RPMI7951 (cell line): ENCODE measurements at places on chromosomes 1 and 21. TPM values are rescaled to one million over a fixed set of nuclear protein-coding genes. Genes with fewer than 3 reads are reported as not detected.

DNA sequence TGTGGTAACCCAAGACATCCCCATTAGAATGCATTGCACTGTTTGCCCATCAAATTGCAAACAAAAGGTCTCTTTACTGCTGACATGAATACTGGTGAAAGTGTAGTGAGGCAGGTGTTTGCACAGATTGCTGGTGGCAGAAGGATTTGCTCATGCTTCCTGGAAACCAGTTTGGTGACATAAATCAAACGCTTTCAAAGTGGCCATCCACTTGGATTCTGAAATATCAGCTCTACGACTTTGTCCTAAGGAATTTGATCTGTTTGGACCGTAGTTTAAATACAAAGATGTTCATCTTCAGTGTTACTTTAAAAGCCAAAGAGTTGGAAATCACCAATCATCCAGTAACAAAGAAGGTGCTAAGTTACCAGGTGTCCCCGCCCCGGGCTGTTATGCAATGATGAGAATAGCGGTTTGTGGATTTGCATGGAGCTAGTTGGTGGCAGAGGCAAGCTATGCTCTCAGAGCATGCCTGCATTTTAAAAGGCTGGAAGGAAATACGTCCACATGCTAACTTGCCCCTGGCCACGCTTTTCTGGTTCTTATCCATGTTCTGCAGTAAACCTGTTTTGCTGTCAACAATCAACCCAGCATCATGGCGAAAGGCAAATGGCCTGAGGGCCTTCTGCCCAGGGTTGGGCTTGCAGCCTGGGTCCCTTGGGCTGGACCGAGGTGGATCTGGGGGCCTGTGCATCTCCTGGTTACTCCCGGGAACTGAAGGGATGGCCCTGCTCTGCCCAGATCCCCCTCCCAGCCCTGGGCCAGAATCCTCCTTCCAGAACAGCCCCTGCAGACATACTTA lies 49.2 kb downstream of the UMODL1 start:
- DNase-seq, result no peak

GRCh38 chr1:25006770-25007169 lies 76.7 kb upstream of the RUNX3 start:
- peak; percentile 34 for DNase-seq

GRCh38 chr1:162772571-162773154 lies 17.8 kb upstream of the HSD17B7 start:
- peak; percentile 15 for DNase-seq

DNA sequence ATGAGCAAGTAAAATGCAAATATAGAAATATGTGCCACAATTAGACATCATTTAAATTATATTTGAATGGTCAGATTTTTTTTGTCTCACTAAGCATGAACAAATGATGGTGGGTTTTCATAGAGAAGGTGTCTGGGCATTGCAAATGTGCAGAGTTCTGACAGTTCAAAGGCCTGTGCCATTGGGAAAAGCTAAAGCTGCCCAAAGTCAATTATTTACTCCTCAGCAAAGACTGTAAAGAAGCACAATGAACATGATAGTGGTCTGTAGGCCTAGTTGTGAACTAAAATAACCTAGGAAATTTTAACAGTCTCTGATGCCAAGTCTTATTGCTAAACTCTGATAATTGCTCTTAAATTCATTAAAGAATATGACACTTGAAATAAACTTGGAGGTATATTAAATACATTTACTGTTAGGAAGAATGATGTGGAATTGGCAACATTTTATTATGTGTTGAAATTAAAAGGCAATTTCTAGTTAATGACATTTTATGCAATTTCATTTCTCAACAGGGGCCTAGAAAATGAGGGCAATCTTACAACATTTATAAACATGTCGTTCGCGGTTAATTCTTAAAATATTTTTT lies 874.3 kb upstream of the ADAMTS5 start:
- no peak for DNase-seq

DNA sequence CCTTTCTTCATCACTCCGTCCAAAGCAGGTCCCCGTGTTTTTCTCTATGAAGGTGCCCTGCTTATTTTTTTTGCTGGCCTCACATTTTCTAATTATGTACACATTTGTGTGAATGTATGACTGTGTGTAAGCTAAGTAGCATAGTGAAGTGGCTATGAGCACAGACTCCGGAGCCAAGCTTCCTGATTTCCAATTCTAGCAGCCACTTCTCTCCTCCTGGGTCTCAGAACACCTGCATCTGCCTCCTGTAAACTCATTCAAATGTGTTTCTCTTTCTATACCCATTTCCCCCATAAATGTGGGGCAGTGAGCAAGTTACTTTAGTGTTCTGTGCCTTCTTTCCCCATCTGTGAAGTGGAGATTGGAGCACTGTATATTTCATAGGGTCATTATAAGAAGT lies 2.1 kb downstream of the SLAMF6 start:
- no peak for DNase-seq

Gene KTI12
- 12.4 and 15.0 TPM in 2 replicates for total RNA-seq

GRCh38 chr1:228739826-228740225 lies 4.5 kb downstream of the RHOU start:
- DNase-seq, result no peak

GRCh38 chr1:27760426-27760825 lies 12.6 kb upstream of the STX12 start:
- DNase-seq, result no peak

GRCh38 chr1:33334081-33334552 lies 13.2 kb upstream of the A3GALT2 start:
- DNase-seq, result peak; percentile 80

GRCh38 chr1:111846842-111847241 lies 91.1 kb downstream of the DDX20 start:
- DNase-seq, result no peak

- DNase-seq, result no peak
These were observed 128.5 kb downstream of the RHOU start for GRCh38 chr1:228863776-228864175.

Gene ADGRL2
- total RNA-seq, result under 0.01 TPM in 1 of 2 replicates, not detected in the other

Gene USP48
- total RNA-seq, result 32.6 and 40.5 TPM in 2 replicates

- DNase-seq, result no peak
These were observed 2.1 kb upstream of the EDN2 start for GRCh38 chr1:41486371-41487125.

Gene C4BPA
- not detected in 2 replicates for total RNA-seq

DNA sequence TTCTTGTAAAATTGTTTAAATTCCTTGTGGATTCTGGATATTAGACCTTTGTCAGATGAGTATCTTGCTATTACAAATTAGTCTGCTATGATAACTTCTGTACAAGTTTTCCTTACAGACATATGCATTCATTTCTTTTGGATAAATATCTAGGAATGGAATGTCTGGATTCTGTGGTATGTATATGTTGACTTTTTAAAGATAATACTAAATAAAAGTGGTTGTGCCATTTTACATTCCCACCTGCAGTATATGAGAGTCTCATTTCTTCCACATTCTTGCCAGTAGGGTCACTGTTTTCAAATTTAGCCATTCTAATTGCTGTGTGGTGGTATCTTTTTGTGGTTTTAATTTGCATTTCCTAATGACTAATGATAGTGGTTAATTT lies 53.9 kb downstream of the SYDE2 start:
- DNase-seq, result peak; percentile 32

DNA sequence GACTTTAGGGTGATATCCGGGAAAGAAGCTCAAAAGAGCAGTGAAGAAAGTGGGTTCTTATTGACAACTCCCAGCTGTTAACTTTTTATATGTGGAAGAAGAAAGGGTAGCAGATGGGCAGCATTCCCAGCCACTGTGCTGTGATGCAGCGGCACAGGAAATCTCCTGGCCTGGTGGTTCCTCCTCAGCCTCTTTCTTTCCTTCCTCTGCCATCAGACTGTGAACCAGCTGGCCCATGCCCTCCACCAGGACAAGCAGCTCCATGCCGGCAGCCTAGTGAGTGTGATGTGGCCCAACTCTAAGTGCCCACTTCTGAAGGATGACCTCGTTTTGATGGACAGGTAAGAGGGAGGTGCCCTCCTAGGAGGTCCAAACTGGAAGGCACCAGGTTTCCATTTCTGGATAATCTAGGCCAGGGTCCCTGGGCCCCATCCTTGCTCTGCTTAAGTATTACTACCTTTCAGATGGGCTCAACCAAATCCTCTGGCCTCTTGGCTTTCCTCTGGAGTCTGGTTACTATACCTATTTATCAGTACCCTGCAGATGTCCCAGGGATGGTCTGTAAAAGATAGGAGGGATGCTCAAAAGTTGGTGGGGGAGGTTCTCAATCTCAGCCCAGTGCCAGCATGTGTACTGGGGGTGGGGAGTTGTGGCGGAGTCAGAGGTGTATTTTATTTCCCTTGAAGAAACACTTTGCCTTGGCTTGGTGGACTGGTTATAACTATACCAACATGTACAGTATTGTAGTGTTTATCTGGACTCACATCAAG lies 17.0 kb downstream of the MFN2 start:
- DNase-seq, result no peak

GRCh38 chr21:18191139-18191538 lies 53.5 kb upstream of the CHODL start:
- DNase-seq, result no peak

- no peak for DNase-seq
These were observed 14.1 kb upstream of the DPT start for GRCh38 chr1:168742994-168743650.

DNA sequence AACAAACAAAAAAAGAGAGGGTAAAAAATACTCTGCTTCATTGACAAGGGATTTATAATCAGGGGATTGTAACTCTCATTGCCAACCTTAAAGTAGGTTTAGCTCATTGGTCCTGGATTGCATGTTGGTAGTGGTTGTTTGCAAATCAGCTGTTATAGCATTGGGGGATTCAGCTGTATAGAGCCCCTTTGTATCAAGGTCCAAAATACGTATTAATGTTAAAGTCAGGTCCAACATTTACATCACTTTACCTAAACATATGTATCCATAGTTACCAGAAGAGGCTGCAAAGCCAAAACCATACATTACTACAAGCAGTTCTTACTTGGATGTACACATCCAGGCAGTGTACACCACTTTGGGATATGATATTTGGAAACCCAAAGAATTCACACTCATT lies 29.4 kb downstream of the RPS27 start:
- DNase-seq, result no peak

- DNase-seq, result no peak
These were observed 12.4 kb upstream of the SCAF4 start for GRCh38 chr21:31744182-31744800.

- no peak for DNase-seq
These were observed 679.5 kb downstream of the MATN1 start for GRCh38 chr1:30043731-30044408.

- DNase-seq, result peak; percentile 64
These were observed 285.3 kb downstream of the CAMTA1 start for GRCh38 chr1:7070389-7071029.

DNA sequence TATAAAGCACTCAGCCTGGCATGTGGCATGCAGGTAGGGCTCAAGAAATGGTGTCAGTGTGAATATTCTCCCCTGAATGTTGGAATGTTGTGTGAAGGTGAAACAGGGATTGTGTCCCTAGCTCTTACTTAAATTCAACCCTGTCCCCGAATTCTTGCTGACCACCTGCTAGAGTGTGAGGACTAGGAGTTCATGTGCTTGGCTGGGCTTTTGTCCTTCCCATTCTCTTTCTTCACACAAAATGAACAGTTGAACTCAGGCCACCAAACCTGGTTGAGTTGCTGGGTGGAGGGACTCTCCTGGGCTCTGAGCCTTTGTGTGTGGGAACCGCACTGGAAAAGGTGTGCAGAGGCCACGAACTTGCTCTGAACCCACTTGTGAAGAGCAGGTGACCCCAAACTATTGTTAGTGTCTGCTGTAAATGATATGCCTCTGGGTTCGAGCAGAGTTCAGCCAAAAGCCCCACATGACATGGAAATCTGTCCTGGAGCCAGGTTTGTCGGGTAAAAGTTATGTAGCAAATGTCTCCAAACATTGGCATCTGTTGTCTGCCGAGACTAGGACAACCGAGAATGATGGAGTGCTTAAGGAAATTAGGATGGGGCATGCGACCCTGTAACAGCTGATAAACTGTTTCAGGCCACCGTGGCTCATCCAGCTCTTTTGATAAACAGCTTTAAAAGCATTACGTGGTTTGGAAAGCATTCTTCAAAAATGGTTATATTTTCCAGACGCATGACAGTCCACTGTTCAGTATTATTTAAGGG lies 144.2 kb downstream of the DHRS3 start:
- DNase-seq, result peak; percentile 29

DNA sequence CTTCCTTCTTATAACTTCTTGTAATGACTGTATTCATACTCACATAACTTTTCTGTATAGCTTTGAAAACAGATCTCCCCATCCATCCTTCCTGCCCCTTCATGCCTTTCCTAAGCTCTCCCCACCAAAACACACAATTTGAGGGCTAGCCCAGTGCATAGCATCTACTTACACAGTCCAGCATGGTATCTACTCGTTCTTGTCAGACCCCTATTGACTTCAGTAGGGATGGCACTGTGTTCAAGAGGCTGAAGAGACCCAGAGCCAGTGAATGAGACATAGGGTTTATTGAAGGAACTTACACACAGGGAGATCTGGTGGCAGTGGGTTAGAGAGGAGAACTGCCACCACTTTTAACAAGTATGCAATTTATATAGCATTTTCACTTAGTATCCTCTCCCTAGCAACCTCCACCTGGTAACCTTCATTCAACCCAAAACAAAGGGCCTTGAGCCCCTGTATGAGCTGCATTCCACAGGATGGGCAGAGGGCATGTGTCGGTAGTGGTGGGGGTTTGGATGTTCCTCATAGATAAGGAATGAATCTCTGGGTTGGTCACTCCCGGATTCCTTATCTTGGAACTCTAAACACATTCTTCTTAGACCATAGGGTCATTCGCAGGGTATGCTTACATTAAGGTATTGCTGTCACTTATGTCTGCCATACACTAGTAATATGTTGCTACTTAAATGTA lies 64.9 kb upstream of the GNG12 start:
- DNase-seq, result peak; percentile 47

DNA sequence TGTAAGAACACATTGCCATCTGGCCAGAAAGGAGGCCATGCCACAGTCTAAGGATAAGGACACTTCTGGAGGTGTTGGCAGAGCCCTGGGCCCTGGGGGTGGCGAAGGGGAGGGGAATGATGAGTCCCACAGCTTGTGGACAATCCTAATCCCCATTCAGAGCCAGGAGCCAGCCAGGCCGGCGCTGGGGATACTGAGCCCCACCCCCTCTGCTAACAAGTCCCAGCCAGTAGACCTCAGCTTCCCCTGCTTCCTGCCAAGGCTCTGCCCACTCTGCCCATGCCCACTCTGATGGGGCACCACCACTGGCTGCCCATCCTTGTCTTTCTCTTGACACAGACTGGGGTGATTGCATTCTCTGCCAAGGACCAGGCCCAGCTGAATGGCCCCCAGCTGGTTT lies 71.9 kb downstream of the NAV1 start:
- DNase-seq, result no peak

DNA sequence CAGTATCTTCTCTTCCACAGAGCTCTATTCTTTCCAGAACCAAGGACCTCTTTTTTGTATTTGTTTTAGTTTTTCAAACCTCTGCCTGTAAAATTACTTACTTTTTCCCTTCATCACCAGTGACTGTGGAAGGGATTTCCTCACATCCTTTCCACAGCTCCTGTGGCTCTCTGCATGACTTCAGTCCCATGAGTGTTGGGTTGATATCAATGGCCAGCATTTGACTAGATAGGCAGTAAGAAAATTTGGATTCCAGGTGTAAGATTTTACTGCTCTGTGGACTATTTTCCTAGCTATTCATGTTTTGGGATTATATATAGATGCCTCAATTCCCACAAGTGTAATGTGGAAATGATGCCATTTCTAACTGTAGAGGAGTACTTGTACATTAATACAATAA lies 171.5 kb upstream of the PTBP2 start:
- DNase-seq, result no peak
